ENCODE measurements at places on chromosomes 11 and 22.

GRCh38 chr11:77557553-77557952 is 32.2 kb upstream of the AQP11 start:
- no peak for DNase-seq

DNA sequence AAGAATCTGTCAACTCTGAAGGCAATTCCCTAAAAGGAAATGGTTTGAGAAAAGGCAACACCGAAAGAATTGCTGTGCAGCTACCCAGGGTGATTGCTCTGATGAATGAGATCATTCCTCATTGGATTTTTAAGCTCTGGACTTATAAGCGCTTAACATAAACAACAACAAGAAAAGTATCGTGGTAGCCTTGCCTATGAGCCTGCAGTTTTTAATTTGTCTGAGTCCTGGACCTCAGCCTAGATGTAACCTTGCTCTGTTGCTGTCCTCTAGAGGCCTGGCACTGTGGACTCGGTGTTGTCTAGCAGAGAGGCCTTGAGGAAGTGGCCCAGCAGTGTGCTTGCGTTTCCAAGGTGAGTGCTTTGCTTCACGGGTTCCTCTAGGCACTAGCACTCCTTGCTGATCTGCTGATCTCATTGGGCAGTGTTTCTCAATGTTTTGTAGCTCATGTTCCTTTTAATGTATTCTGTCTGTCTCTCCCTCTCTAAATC is 20.4 kb downstream of the CCDC81 start:
- DNase-seq: no peak

- no peak for DNase-seq
These were observed 43.9 kb upstream of the LMO2 start for GRCh38 chr11:33935461-33936456.

GRCh38 chr11:102850973-102851745 is 7.8 kb upstream of the MMP3 start:
- DNase-seq: no peak

DNA sequence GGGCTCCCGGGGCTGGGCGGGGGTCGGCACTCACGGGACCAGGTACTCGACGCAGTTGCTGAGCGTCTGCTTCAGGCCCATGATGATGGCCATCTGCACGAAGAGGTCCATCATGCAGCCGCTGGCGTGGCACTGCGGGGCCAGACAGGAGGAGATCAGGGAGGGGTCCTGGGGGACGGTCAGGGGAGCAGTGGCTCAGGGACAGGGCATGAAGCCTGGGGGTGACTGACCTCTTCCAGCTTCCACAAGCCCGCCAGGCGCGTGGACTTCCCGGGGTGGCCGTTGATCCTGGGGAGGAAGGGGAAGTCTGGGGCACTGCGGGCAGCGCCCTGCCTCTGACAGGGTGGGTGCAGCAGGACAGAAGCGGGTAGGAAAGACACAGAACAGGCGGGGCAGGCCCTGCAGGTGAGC is 6.1 kb upstream of the SIGIRR start:
- DNase-seq: no peak

DNA sequence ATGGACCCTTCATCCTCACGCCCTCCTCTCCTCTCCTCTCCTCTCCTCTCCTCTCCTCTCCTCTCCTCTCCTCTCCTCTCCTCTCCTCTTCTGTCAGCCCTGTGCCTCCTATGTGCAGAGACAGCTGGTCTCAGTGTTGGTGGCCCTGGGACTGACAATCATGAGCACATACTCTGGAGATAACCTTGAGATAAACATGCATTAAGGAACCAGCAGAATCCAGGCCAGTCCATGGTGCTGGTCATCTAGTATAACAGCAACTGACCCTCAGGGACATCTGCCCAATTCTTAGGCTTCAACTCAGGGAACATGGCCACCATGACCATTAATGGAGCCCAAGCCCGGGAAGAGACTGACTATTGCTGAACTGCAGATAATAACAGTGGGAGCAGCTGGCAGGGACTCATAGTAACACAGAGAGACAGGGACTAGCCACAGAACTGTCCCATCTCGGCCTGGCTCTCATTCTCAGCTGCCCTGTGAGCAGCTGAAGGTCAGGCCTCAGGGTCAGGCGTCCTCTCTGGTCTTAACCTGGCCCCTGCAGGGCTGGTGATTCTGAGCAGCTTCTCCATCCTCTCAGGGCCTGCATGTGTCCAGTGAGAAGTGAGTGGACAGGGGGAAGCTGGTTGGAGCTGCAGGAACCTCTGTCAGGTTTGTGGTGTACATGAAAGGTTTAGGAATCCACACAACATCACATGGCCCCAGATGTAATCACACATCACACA is 45.4 kb downstream of the GGTLC2 start:
- no peak for DNase-seq

DNA sequence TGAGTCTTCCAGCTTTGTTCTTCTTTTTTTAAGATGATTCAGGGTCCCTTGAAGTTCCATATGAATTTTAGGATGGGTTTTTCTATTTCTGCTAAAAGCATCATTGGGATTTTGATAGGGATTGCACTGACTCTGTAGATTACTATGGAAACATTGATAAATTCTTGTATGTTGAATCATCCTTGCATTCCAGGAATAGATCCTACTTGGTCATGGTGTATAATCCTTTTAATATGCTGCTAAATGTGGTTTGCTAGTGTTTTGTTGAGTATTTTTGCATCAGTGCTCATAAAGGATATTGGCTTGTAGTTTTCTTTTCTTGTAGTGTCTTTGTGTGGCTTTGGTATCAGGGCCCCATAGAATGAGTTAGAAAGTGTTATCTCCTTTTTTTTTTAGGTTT is 34.9 kb upstream of the PHOX2A start:
- DNase-seq: no peak

- DNase-seq: no peak
These were observed 3.5 kb downstream of the ESAM start for GRCh38 chr11:124758355-124759265.
